ENCODE measurements at places on chromosomes 12 and 14.

DNA sequence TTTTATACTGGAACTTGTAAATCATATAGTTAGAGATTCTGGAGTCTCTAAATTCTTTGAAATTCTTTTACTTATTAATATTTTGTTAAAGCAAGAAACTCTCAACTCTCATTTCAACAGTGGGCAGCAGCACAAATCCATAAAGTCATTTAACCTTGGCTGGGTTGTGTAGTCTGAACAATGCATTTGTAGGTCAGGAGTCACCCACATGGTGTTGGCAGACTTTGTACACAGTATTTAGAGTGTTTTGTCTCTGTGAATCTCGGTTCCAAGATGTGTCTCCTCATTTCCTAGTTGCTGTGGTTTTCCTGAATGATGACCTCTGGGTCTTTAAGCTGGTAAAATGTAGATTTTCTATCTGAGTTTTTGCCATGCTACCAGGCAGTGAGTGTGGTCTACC lies 20.8 kb upstream of the STRAP start:
- no peak for DNase-seq

- no peak for DNase-seq
These were observed 31.6 kb downstream of the ACACB start for GRCh38 chr12:109147954-109148353.

DNA sequence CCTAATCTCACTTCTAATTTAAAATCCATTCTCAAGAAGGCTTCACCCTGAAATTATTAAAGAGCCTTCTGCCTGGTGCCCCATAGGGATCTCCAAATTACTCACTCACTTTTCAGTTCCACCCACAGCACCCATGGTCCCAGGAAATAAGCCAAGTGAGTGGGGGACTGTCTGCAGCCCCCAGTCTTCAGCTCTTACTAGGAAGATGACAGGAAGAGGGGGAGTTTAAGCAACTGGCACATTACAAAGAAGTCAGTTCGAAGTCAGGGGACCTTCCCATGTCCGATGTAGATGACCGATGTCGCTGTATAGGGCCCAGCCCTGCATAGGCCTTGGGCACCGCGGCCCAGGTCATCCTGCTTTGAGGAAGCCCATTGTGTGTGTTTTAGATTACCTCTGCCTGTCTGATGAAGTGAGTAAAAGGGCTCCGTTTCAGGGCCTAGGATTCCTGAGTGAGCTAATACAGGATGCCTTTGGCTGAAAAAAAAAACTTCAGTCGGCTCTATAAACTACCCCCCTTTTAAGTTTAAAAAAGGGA lies 1.9 kb downstream of the ACTN1 start:
- DNase-seq, result no peak

DNA sequence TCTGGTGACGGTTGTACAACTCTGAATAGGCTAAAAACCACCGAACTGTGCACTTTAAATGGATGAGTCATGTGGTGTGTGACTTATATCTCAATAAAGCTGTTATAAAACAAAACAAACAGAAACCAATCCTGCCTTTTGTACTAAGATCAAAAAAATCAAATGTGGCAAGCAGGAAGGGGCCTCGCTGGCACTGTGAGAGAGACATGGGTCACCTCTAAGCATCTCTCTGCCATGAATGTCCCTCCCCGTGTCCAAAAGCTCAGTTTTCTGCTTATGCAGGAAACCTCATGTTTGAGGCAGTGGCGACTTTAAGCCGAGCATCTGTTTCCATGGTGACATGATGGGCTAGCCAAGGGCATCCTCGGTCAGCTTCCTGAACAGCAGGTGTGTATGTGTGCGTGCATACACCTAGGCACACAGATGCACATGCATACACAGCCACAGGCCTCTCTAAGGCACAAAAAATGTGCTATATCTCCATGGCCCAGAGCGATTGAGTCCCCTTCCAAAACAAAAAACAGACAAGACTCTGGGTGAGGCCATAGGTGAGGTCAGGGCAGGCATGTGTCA lies 44.4 kb downstream of the ARL6IP4 start:
- DNase-seq, result no peak

DNA sequence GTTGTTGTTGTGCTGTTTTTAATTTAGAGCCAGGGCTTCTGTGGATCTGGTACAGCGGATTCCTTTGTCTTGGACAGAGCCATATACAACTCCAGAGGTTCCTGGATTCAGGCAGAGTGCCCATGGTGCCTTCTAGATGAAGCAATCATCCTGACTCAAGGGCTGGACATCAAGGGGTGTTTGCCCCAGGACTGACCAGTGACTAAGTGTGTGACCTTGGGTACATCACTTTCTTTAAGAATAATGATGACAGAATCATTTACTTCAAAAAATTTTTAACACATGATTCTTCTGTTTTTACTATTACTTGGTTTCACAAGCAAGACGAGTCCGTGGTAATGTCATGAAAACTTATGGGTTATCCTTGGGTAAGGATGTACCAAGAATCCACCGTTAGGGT lies 397.3 kb downstream of the ZFP36L1 start:
- DNase-seq, result no peak

DNA sequence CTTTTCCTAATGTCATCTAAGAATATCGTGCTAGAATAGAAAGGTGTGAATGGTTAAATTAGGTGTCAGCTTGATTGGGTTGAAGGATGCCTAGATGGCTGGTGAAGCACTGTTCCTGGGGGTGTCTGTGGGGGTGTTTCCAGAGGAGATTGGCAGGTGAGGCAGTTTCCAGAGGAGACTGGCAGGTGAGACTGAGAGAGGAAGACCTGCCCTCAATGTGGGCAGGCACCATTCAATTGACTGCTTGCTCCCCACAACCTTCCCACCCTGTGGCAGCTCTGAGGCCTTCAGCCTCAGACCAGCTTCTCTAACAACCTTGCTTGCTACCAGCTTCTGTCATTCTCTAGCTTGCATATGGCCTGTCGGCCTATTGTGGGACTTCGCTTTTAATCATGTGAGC lies 9.2 kb downstream of the RNASE9 start:
- no peak for DNase-seq

DNA sequence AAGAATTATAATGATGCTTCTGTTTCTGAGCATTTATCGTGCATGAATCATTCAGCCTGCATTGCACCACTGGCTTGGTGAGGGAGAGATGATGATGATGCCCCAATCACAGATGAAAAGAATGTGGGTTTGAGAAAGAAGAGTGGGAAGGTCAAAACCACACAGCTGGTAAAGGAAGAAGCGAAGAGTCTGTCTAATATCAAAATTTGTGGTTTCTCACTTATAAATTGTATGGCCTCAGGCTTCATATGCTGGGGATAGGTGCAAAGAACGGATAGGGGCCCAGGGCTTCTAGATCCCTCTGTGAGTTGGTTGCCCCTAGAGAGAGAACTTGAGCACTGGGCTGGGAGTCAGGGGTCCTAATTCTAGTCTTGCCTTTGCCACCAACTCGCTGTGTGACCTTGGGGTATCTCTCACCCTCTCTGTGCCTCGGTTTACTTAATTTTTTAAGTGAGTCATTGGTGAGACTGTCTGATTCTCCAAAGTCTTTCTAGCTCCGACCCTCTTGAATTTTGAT lies 2.2 kb downstream of the OASL start:
- peak; percentile 8 for DNase-seq

GRCh38 chr12:124617615-124618014 lies 50.2 kb upstream of the NCOR2 start:
- no peak for DNase-seq

DNA sequence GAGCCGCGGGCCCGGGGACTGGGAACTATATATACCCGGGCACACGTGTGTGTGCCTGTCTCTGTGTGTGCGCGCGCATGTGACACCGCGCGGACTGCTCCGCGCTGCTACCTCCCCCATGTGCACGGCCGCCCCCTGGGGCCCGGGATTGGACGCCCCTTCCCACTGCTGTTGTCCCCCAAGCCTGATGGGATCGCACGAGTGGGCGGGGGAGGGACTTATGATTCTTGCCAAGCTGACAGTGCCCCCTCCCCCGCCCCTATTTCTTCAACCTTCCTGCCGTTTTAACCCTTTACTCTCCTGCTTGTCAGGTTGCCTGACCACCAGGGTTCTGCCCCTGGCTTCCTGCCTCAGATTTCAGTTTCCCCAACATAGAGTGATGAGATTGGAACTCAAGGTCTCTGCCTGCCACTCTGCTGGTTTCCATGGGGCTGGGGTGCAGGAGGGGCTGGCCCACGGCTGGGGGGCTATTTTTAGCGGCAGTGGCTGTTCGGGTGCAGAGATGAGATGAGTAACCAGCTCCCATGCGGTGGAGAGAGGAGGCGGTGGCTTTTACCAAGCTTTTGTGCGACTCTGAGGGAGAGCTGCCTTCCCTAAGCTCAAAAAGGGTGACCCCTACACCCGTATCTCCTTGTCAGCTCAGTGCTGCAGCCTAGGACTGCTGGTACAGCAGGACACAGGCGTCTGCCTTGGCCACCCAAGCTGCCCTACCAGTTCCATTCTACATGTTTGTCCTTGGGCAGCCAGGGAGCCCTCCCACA lies at the start of gene DDN:
DDN (minus strand) TSS at position 5 of the 761 bp plus-strand sequence. CDS start 88 bp downstream, outside the sequence.
- DNase-seq, result peak; percentile 59

DNA sequence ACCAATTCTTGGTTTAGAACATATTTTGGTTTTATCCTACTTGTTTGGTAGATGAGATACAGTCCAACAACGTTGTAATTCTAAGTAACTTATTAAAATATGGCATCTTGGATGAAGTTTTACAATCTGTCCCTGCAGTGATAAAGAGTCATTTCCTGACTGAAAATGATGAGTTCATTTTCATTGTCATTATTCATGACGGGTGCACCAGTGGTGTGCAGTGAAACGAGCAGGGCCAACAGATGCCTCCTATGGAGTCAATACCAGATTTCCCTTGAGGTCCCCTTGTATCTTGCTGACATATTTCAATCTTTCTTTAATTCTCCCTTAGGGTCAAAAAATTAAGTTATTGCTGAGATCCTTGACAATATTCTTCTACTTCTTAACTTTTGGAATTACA lies 438.5 kb downstream of the LRIG3 start:
- DNase-seq, result no peak

DNA sequence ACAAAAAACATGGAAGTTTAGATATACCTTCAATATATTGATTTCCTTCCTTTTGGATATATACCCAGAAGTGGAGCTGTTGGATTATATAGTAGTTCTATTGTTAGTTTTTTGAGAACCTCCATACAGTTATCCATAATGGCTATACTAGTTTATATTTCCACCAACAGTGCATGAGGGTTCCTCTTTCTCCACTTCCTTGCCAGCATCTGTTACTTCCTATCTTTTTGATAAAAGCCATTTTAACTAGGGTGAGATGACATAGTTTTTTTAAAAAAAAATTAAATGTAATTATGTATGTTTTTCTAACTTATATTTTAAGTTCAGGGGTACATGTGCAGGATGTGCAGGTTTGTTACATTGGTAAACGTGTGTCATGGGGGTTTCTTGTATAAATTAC lies 10.0 kb upstream of the SLC38A4 start:
- DNase-seq, result no peak

- no peak for DNase-seq
These were observed 637 bp downstream of the ACVRL1 start for GRCh38 chr12:51907856-51908425.

DNA sequence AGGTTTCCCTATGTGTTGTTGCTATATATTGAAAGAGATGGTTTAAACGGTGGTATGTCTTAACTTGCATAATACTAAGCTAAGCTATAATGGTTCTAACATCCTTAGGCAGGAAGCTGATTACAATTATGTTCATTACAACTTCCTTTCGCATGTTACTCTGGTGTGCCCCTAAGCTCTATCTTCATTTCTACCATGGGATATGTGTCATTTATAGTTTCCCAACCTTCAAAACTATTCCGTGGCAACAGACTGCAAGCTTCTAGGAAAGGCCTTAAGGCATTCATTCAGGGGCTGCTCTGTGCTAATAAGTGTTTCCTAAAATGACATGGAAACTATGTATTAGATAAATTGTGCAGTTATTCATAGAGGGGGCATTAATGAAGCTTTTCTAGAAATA lies 294.6 kb downstream of the GXYLT1 start:
- no peak for DNase-seq

GRCh38 chr14:74647061-74647677 lies 35.1 kb upstream of the LTBP2 start:
- DNase-seq, result no peak

- no peak for DNase-seq
These were observed 7.5 kb downstream of the CRADD start for GRCh38 chr12:93684716-93685115.

GRCh38 chr12:71214511-71215285 lies 56.9 kb upstream of the TSPAN8 start:
- DNase-seq, result no peak

- no peak for DNase-seq
These were observed 234.2 kb upstream of the ARHGAP5 start for GRCh38 chr14:31842899-31843298.

GRCh38 chr14:94562022-94562421 lies 780 bp downstream of the SERPINA4 start:
- peak; percentile 6 for DNase-seq

GRCh38 chr12:69985656-69986055 lies 160.6 kb downstream of the MYRFL start:
- no peak for DNase-seq

DNA sequence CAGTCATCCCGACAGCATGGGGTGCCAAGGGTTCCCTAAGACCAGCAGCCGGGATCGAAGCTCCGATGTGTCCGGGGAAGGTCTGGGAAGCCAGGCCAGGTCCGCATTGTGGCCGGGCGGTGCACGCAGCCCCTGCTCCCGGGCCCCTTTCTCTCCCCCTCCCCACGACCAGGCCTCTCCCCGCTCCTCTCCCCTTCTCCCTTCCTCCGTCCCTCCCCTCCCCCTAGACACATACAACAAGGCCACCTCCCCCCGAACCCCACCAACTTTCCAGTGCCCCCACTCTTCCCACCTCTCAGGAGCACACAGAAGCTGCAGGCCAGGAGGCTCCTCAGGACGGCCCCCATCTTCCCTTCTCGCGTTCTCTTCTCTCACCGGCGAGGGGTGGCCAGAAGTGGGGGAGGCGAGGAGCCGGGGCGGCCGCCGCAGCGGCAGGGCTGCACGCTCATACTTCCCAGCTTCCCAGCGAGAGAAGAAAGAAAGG lies 413 bp downstream of the LRP6 start:
- DNase-seq, result no peak

GRCh38 chr12:92324849-92325500 lies 179.3 kb upstream of the BTG1 start:
- DNase-seq, result no peak

DNA sequence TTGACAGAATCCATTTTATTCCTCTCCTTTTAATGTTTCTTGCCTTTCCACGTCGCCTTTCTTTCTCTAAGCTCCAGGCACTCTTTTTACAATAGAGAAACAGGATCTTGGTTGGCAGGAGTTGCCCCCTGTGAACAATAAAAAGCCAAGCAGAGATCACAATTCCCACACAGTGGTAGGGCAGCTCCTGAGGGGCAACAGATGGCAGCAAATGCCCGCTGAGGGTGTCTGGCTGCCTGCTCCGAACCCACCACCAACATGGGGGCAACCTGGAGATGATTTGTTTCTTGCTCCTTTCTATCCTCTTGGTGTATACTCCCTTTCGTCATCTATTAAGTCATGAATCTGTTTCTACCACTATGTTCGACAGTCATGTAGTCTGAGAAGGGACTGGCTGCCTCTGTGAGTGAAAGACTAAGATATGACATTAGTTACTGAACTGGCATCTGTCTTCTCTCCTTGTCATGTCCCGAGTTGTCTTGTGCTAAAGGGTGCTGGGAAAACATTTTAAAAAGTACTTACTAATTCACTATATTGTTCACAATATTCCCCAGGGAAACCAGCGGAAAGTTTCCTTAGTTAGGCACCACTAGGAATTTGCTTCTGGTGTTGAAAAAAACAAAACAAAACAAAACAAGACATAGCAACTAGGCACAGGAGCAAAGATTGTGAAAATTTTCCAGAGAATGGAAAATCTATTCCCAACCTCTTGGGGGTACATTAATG lies 170.1 kb downstream of the STXBP6 start:
- DNase-seq, result no peak

GRCh38 chr14:22563987-22564386 lies 25.0 kb downstream of the DAD1 start:
- no peak for DNase-seq

Measured in lower lobe of right lung (tissue), 2 donors.